ENCODE measurements at places on chromosomes 12 and 14.

DNA sequence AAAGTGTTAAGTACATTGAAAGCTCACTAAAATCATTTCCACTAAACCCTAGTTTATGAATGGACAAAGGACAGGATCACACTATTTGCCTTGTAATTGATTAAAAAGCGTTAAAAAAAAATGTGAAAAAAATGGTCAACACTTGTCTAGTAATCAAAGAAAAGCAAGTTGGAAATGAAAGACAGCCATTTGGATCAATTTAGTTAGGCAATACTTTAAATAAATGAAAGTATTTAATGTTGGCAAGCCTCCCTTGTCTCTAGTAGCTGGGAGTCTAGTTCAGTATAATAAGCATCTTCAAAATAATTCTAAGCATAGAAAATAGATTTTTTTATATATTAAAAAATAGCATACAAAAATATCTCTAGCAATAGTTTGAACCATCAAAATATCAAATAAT, 14.2 kb upstream of the CNIH1 start:
- DNase-seq, result no peak

DNA sequence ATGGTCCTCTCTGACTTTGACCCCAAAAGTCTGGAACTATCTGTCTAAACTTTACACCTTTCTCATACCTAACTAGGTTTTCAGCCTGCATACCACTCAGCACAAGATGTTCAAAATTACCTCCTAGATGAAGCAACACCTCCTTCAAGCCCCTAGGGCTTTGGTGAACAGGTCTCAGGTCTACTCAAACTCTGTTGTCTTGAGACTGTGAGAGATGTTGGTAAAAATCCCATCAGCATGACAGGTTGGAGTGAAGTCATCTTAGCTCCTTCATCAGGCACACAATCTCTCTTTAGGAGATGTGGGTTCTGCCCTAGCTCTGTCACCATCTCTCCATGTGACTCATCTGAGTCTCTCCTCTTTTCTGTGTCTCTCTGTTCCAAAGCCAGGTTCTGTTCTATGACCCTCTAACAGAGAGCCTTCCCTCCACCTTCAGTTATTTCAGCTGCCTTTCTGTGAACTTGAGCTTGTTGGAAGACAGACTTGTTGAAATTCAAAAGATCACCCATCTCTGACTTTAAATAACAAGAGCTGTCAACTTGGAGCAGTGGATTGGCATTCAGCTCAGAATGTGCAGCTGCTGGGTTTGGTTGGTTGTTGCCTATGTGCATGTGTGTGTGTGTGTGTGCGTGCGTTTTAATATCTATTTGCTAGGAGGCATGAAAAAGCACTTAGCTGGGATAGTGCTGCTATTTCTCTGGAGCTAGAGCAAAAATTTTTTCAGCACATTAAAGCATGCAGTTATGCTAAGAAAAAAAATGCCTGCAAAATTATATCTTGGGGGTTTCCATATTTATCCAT, 130.7 kb downstream of the CRACR2A start:
- DNase-seq, result no peak

DNA sequence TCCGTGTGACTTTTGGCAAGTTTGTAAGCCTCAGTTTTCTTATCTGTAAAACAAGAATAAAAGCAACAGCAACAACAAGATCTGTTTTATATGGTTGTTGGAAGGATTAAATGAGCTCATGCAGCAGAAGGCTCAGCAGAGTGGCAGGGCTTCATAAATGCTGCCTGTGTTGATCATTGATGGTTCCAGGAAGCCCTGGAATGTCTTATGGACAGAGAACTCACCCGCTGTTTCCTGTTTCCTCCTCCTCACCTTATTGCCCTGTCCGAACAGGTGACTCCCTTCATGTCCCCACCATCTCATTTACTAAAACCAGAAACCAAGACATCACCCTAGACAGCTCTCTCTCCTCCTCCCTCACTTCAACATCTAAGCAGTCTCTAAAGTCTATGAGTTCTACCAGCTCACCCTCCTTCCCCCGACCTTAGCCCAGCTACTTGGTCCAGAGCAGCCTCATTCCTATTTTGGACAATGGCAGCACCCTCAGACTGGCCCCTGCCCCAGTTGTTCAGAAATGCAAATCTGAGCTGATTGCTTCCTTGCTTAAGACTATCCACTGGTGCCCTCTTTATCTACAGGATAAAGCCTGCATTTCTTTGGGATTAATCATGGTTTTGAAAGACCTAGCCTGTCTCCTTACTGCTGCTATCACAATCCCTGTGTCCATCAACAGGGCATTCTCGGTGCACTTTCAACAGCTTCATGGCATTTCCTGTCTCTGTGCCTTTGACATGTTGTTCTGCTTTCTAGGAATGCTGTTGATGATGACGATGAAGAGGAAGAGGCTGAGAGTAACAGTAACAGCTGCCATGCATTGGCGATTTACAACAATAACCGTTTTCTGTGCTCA, 21.4 kb upstream of the GSG1 start:
- peak; percentile 50 for DNase-seq

GRCh38 chr12:57810450-57810849, 8.1 kb downstream of the AVIL start:
- no peak for DNase-seq

- DNase-seq, result no peak
Observed at GRCh38 chr12:92395322-92395721, 249.7 kb upstream of the BTG1 start.

DNA sequence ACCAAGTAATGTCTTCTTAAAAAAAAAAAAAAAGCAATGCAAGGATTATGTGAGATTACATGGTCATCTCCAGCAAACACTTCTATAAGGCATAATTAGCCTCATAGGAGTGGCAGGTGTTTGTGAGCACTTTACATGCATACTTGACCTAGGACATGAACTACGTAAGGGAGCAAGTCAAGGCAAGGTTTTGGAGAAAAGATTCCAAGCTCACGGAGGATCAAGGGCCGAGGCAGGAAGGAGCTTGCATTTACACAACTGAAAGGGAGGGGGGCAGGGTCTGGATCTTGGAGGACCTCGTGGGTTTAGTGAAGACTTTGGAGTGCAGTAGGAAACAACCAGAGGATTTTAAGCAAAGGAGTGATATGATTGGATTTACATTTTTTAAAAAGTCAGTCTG, 112.5 kb downstream of the CCER1 start:
- no peak for DNase-seq

DNA sequence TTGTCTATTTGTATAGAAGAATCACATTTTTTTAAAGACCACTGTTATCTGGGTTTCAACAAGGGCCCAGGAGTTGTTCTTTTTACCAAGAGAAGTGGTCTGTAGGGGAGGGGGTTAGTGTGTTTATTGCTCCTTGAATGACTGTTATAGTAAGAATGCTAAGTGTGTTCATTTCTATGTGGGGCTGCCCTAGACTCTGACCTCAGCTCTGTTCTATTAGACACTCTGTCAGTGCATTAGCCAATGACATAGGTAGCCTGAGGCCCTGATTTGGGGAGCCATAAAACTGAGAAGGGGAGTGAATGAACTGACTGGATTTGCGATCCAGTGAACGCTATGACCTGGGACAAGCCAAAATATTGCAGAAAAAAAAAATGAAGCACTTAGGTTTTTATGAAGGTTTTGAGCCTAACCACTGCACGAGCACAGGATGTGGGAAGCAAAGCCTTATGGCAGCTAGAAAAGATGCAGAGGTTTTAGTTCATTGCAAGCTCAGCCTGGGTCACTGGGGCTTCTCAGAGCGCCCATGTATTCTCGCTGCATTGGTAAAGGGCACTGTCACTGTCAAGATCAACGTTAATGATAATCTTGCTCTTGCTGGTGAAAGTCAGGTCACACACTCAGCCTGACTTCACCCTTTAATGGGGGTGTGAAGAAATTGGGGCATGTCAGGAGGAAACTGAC, 63.8 kb downstream of the PRKCH start:
- DNase-seq, result no peak

GRCh38 chr14:70073924-70074566, 114.7 kb downstream of the SLC8A3 start:
- DNase-seq, result peak; percentile 78

GRCh38 chr12:129145381-129145780, 292.1 kb downstream of the GLT1D1 start:
- no peak for DNase-seq

GRCh38 chr12:34368079-34368478, 345.8 kb downstream of the ALG10 start:
- DNase-seq, result no peak

GRCh38 chr12:29895966-29896365, 112.2 kb upstream of the TMTC1 start:
- no peak for DNase-seq

DNA sequence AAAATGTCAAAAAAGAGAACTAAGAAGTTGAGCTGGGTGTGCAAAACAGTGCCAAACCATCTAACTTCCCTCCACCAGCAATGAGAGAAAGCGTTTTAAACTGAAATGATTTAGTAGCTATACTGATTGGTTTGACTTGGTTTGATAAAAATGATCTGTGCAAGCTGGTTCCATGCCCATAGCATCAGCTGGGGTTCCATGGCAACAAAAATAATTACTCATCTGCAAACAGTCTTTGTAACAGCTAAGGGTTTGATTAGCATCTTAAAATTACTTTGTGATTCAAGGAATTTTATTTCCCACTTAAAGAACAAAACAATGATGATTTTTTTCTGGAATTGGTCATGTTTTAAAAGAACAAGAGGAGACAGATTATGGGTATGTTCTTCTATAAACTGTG, 15.0 kb upstream of the BICD1 start:
- DNase-seq, result no peak
